G401 (cell line): ENCODE measurements at places on chromosomes 12 and 14. TPM values are rescaled to one million over a fixed set of nuclear protein-coding genes. Genes with fewer than 3 reads are reported as not detected.

DNA sequence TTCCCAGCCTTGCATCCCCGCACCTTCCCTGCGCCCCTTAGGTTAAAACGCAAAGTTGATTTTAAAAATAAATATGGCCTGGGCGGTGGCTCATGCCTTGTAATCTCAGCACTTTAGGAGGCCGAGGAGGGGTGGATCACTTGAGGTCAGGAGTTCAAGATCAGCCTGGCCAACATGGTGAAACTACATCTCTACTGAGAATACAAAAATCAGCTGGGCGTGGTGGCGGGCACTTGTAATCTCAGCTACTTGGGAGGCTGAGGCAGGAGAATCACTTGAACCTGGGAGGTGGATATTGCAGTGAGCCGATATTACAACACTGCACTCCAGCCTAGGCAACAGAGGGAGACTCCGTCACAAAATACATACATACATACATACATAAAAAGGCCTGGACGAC, 96.0 kb downstream of the GCH1 start:
- DNase-seq, result no peak

- DNase-seq, result peak; percentile 6
These were observed 999 bp upstream of the AK7 start for GRCh38 chr14:96390965-96391292.

DNA sequence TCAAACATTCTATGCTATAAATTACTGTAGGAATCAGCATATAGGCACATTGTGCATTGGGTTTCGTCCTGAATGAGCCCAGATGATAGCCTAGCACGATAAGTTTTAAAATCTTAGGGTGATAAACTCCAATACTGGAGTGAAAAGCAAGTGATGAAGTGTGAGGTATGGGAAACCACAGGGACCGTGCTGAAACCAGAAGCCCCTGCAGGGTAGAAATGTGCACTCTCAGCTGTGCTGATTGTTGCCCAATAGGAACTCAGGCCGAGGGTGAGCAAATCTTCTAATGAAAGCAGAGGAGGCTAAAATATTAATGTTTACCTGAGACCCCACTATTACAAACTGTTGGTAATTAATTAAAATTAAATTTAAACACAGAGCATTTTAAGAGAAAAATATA, 1486.6 kb downstream of the AACS start:
- no peak for DNase-seq

Gene PPP1R1A
- not detected in 2 replicates for total RNA-seq

Gene DBX2
- total RNA-seq, result not detected in 2 replicates

Gene KANSL2
- 86.2 and 122 TPM in 2 replicates for total RNA-seq

Gene SERPINA1
- not detected in 2 replicates for total RNA-seq

Gene POU6F1
- total RNA-seq, result 0.98 and 4.1 TPM in 2 replicates

Gene IL22
- total RNA-seq, result not detected in 2 replicates
